ENCODE measurements at places on chromosomes 5 and 9.
A peak's percentile ranks its signal among the peaks of the same experiment; 100 is the strongest.

DNA sequence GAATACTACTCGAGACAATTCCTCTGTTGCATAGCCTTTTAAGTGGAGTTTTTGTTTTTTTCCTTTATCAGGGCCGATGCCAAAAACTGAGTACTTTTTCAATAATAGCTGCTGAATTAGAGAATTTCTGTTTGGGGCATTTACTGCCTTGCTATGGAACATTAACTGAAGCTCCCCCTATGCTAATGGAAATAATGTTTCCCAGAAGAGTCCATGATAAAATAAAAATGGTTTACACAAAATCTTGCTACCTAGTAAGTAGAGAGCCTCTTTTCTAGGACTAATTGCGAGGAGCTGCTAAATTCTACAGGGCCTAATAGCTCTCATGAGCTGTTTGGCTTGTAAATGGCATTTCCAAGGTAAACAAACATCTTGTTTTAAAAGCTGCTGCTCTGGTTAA is 128.2 kb upstream of the MYO10 start:
- DNase-seq: no peak

DNA sequence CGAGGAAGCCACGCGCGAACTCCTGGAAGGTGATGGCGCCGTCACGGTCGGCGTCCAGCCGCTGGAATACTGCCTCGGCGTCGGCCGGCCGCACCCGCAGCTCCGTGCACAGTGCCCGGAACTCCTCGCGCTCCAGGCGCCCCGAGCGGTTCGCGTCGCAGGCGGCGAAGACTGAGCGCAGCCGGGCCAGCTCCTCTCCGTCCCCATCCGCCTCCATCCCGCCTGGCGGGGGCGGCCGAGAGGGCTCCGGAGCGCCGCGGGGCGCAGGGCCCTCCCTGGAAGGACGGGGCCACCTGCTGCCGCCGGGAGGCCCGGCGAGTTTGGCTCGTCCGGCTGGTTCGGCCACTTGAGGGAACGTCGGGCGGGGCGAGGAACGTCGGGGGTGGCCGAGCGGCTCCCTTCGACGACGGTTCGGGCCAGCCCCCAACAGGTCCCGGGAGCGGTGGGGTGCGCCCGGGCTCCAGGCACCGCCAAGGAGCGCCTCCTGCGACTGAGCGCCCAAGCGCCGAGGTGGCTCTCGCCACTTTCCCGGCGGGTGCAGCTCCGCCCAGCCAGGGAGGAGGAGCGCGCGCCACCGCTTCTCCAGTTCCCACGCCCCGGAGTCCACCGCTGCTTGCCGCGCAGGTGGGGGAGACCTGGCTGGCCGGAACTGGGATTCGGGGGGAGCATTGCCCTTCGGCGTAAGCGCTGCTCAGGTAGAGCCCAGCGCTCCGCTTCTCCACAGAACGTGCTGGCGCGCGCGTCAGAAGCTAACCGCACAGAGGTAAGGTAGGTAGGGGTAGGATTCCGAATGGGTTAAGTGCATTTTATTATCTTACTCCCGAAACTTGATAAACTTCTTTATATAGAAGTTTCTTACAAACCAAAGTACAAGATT is at the start of gene RASEF:
Gene RASEF, minus strand, starts transcription at position 492 of the 877 bp plus-strand sequence. Its CDS starts 275 bp downstream, at position 217.
- peak; percentile 98 for DNase-seq

GRCh38 chr9:129432297-129433154 is 188.4 kb downstream of the C9orf50 start:
- peak; percentile 38 for DNase-seq

GRCh38 chr5:131774652-131775367 is 22.0 kb downstream of the FNIP1 start:
- DNase-seq: peak; percentile 16

DNA sequence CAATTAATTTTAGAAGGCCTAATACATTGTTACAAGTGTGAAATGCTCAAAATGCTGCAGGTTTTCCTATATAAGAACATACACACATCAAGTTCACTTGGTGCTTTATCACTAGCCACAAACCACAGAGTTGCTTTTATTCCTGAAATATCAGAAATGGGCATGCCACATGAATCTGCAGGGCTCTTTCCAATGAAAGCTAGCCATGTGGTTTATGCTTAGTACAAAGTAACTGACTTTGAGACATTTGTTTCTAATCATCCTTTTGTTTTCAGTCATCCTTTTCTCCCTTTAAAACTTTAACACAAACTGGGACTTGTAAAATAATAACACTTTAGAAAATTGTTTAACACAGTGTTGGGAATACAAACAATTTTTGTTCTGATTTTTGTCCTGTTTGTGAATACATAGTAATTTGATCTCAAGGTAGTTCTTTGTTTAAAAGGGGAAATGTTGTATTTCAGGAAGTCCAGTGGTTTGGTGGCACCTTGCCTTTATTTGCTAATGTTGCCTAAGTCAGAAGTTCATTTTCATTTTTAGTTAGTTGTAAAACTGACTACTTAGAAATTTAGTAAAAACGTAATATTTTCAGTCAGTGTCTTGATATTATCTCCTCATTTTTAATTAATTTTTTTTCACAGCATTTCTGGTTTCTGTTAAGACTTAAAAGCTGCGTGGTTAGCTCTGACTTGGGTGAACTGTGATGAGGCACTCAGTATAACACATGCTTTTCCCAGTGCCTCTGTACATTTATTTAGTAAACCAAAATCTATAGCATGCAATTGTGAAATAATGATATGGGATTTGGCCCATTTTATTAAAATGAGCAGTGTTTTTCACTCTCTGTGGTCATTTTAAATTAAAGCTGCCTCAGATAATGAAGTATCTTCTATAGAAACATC is 18.6 kb downstream of the PRDM6 start:
- peak; percentile 54 for DNase-seq

GRCh38 chr5:178145965-178146820 is 7.5 kb downstream of the NHP2 start:
- peak; percentile 73 for DNase-seq

- no peak for DNase-seq
Observed at GRCh38 chr5:102856389-102856777, 101.3 kb downstream of the PAM start.

GRCh38 chr5:96662725-96663518 is 746 bp downstream of the CAST start:
- peak; percentile 98 for DNase-seq

DNA sequence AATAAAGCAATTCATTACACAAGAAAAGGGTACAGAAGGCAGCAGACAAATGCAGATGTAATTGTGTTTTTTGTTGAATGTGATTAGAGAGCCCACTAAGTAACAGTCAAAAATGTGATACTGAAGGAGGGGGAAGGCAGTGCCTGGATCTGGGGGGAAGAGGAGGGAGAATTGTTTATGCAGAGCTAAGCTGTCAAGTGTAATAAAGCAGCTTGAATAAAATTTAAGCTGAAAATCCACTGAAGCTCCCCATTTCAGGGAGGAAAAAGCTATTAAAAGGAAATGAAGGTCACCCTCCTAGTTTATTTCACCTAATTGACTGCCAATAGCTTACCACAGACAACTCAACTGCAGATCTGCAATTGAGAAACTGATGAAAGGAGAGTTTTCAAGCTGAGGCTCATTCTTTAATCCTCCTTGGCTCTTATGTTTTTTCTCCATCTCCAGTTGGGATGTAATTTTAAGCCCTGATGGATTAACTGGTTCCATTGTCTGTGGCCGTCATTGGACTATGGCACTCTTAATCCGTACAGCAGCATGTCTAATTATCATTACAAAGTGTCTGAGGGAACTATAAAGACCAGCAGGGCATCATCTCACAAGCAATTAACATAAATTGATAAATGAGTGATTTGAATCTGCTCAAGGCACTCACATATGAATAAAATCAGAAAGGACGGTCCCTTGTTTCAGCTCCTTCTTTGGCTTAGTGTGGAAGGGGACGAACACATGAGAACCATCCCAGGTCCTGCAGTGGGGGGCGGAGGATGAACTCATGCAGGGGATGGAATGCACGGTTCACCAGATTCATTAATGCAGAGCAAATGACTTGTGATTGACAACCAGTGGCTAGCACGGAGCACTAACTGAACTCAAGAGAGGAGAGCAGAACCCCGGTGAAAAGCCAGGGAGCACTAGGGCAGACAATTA is 38.5 kb downstream of the TLE1 start:
- DNase-seq: peak; percentile 72

DNA sequence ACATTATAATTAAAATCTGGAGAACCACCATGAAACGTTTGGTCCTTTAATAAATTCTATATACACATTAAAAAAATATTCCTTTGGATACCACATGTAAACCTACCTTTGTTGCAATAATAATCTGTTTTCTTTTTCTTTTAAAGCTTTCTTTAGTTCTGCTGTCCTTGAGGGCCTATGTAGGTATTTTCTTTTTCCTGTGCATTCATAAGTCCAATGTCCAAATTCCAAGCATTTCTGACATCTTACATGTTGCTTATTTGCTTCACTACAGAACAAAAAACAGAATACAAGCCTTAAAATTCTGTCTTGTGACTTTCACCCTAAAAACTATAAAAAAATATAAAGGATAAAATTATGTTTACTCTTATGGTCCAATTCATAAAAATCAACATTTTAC is 19.7 kb downstream of the ZCCHC10 start:
- DNase-seq: no peak

GRCh38 chr5:83133797-83134196 is 56.5 kb downstream of the XRCC4 start:
- no peak for DNase-seq

- DNase-seq: peak; percentile 20
Observed at GRCh38 chr9:98075332-98075805, 18.8 kb downstream of the NANS start.

DNA sequence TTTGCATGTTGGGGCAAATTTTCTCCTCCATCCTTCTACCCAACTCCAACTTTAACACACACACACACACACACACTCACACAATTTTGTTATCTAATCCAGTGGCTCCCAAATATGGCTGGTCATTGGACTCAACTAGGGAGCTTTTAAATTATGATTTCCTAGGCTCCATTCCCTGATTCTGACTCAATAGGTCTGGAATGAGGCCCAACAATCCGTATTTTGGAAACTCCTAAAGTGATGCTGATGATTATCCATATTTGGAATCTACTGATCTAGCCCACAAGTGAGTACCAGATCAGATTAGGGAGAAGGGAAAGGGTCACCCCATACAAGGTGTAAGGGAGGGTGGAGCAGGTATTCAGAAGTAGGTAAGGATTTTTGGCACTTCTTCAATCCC is 309.7 kb downstream of the TLE1 start:
- DNase-seq: no peak

DNA sequence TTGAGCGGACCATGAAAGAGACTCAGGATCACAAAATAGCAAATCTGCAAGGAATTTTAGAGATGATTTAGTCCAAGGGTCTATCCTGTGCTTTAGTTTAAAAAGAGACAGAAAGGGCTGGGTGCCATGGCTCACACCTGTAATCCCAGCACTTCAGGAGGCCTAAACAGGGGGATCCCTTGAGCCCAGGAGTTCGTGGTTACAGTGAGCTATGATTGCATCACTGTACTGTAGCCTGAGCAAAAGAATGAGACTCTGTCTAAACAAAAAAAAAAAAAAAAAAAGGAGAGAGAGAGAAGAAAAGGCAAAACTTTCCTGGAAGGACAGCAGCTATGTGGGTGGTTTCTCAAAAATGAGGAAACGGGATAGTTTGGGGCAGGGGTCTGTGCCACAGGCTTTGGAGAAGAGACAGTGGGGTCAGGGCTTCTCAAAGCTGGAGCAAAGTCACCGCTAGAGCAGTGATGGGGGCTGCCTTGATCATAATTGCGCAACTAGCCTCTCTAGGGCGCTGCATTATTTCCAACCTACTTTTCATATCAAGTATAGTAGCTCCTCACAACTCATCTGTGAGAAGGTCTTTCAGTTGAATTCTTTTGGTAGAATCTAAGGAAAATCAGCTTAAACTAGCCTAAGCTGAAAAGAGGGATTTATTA is 8.5 kb upstream of the ANKH start:
- no peak for DNase-seq

- no peak for DNase-seq
Observed at GRCh38 chr5:54438620-54439389, 16.7 kb upstream of the HSPB3 start.

DNA sequence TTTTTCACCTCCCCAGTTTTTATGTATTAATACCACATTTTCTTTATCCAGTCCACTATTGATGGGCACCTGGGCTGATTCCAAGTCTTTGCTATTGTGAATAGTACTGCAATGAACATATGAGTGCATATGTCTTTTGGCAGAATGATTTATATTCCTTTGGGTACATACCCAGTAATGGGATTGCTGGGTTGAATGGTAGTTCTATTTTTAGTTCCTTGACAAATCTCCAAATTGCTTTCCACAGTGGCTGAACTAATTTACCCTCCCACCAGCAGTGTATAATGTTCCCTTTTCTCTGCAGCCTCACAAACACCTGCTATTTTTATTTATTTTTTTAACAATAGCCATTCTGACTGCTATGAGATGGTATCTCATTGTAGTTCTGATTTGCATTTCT is 340.2 kb downstream of the ADAMTS6 start:
- DNase-seq: peak; percentile 92

DNA sequence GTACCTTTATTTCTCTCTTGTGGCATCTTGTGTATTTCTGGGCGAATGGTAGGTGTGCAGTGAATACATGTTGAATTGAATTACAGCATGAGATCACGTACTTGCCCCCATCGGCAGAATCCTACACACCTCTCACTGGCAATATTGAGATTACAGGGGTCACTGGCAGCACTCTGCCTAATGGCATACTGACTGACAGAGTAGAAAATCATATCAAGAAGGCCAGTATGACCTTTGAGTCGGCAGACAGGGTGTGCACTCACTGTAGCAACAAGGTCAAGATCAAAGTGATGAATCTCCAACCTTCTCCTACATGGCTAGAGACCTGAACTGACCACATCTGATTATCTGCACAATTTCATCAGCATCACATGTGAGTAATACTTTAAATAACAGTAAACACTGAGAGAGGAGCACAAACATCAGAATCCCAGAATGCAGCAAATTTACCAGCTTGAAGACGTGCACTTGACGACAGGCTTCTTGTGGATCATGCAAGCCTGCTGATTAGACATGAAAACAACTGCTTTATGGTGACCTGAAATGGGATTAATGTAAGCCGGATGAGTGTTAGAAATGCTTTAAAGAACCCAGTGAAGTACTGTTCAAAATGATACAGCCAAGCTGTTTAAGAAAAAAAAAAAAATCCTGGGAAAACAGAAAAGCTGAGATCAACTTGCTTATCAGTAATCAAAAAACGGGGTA is 267.1 kb upstream of the EFNA5 start:
- no peak for DNase-seq

GRCh38 chr5:4772591-4772990 is 367.5 kb upstream of the ADAMTS16 start:
- no peak for DNase-seq

GRCh38 chr5:9387879-9388278 is 158.0 kb downstream of the SEMA5A start:
- DNase-seq: no peak

DNA sequence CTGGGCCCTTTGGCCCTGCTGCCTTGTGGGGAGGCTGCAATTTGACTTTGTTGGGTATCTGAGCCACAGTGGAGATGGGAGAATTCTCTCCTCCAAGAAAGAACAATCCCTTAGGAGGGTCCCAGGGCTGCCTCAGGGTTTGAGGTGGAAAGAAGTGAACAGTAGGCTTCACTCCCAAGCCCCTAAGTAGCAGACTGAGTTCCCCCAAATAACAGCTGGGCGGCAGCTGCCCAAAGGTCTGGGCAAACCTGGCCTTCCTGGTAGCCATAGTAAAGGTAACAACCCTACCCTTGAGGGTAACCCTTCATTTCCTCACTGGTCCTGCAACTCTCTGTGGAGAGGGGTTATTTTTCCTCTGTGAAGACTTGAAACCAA is 746 bp downstream of the RGS3 start:
- DNase-seq: peak; percentile 59

GRCh38 chr5:180201051-180201987 is 7.7 kb downstream of the RASGEF1C start:
- DNase-seq: peak; percentile 74
